Left renal cortex interstitium (tissue), 4 donors: ENCODE measurements at places on chromosomes 5 and 9. TPM values are rescaled to one million over a fixed set of nuclear protein-coding genes. Genes with fewer than 3 reads are reported as not detected.

SPATA31A3 gene
- polyA plus RNA-seq, result not detected

PCDHB15 gene
- 15.2 TPM for polyA plus RNA-seq

KCNV2 gene
- 0.06 TPM for polyA plus RNA-seq

DROSHA gene
- polyA plus RNA-seq, result 107 TPM

HMMR gene
- polyA plus RNA-seq, result 21.5 TPM

ADGRD2 gene
- 0.35 TPM for polyA plus RNA-seq

CSF1R gene
- 16.9 TPM for polyA plus RNA-seq
